ENCODE measurements at places on chromosomes 12 and 14.

DNA sequence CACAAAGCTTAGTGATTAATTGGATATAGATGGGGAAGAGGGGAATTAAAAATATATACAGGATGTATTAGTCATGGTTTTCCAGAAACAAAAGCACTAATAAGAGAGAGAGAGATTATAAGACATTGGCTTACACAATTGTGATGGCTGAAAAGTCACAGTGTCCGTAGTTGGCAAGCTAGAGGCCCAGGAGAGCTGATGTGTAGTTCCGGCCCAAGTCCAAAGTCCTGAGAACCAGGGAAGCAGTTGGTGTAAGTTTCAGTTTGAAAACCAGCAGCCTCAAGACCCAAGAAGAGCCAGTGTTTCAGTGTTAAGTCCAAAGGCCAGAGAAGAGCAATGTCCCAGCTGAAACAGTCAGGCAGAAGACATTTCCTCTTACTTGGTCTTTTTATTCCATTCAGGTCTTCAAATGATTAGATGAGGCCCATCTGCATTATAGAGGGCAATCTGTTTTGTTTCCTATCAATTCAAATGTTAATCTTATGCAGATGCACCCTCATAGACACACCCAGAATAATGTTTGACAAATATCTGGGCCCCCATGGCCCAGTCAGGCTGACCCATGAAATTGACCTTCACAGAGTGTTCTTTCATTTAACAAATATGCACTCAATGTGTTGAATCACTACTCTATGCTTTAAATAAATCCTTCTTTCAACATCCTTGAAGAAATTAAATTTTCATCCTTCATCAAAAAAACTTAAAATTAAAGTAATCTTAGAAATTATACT lies 67.2 kb upstream of the DIO2 start:
- DNase-seq = peak; percentile 39

DNA sequence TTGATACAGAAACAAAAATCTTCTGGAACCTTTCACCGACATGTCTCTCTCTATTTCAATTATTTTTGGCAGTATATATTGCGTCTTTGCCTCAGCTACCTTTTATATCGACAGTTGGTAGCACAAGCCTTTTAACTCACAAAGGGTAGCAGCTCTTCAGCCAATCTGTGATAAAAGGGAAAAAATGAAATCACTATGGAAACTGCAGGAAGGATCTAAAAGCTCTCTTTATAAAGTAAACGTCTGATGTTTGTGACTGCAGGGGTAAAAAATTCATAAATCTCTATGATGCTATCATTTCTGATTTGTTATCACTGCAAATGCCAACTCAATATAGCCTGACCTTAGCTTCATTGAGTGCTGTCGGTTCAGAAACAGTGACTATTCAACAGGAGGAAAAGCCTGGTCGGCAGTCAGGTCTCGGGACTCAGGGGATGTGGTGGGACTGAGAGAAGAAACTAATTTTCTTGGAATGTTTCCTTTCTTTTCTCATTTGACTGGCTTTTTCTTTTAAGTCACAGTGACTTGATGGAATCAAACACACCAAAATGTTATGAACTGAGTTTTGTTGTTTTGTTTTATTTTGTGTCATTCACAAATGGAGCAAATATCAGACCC lies 5.9 kb upstream of the RMST start:
- no peak for DNase-seq

GRCh38 chr14:77303417-77304156 lies 17.1 kb downstream of the POMT2 start:
- DNase-seq = peak; percentile 83

DNA sequence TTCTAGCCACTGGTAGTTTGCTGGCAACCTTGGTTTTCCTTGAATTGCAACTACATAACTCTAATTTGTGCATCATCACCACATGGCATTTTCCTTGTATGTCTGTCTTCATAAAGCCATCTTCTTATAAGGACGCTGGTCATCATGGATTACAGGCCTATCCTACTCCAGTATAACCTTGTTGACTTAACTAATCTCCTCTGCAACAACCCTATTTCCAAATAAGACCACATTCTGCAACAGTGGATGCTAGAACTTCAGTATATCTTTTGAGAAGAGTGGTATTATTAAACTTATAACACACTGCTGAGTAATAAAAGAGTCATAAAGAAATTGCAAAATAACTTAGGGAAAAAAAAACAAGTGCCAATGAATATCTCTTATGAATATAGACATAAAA lies 511.8 kb upstream of the FOXG1 start:
- DNase-seq = no peak
